PC-9 (cell line): ENCODE measurements at places on chromosomes 7 and 10.

DNA sequence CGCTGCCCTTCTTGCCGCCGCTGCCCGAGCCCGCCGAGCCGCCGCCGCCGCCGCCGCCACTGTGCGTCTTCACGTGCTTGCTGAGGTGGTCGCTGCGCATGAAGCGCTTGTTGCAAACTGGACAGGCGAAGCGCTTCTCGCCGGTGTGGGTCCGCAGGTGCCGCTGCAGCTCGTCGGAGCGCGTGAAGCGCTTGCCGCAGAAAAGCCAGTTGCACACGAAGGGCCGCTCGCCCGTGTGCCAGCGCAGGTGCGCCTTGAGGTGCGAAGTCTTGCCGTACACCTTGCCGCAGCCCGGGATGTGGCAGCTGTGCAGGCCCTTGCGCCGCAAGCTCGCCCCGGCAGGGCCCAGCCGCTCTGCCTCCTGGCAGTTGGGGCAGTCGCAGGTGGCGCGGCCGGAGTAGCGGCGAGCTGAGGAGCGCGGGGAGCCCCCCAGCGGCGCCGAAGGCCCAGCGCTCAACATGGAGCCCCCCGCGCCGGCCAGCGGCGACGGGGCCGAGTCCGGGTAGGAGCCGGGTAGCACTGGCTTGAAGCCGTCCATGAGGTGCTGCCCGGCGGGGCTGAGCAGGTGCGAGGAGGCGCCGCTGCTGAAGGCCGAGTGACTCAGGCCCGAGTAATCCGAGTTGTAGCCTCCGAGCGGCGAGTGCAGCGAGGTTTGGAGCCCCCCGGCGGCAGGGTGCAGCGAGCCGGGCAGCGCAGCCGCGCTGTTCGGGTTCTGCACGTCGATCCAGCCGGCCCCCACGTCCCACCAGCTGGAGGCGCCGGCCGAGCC is 2.1 kb downstream of the SP8 start:
- H3K36me3 ChIP-seq, result no peaks in the 10 kb centered on the region
- H3K27me3 ChIP-seq, result peaks cover 5% of the 10 kb centered on the region; the same call in 1 of the 2 replicates
- no peak overlapping the region for H3K4me3 ChIP-seq
- no peak overlapping the region for H3K27ac ChIP-seq

- H3K27me3 ChIP-seq, result no peaks in the 10 kb centered on the region
- DNase-seq, result no peak
- H3K36me3 ChIP-seq, result no peaks in the 10 kb centered on the region
- H3K4me3 ChIP-seq, result no peak overlapping the region
- no peak overlapping the region for H3K27ac ChIP-seq
These were observed 46.5 kb downstream of the INPP5F start for GRCh38 chr10:119772334-119772733.

DNA sequence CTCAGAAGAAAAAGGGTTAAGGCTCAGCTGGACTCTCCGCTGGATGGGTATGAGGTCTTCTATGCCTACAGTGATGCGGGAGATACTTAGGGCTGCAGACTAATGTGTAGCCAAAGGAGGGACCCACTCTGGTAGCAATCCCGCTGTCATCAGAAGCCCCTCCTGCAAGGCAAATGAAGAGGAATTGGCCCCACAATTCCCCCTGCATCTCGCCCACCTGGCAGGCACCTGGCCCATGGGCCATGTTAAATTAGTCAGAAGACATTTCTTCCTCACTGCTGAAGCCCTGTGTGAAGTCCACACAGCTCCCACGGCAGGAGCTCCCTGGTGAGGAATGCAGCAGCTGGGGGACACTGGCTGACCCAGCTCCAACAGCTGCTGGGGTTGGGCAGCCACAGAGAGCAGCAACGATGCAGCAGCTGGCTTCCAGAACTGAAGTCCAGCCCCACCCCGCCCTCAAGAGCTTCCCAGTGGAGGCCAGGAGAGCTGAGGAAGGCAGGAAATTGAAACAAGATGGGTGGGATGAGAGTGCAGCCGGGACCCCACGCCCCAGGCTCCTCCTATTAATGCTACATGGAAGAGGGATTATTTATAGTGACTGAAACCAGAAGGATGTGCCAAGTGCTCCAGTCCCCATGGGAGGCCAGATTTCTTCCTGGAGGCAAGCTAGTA is 5.5 kb downstream of the VSTM4 start:
- no peak overlapping the region for H3K27ac ChIP-seq
- H3K36me3 ChIP-seq, result no peaks in the 10 kb centered on the region
- H3K27me3 ChIP-seq, result peaks cover 53% of the 10 kb centered on the region

DNA sequence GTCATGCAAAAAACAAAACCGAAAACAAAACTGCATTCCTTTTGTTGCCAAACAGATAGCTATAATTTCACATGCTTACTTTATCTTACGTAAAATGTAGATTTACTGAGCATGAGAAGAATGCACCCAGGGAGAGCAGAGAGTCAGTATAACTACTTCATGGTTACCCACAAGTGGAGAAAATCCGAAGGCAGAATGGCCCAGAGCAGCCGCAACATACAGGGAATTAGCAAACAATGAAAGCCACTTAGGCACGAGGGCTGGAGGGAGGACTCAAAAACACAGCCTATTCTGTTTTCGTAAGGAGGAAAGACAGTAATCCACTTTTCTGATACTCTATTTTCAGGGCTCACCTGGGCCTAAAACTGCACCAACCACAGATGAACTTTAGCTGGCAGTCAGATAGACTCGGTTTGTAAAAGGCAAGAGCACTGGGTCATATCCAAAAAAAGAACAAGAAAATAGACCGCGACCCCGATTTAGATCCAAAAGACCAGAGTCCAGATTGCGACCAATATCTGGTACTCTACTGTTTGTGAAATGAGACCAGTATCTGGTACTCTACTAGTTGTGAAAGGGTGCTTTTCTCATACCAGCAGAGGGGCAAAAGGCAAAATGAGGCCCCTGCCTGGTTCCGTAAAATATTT is 1.3 kb downstream of the ITPRIP start:
- H3K36me3 ChIP-seq, result no peaks in the 10 kb centered on the region
- H3K27me3 ChIP-seq, result no peaks in the 10 kb centered on the region
- peak overlapping the region; percentile 92 for H3K4me3 ChIP-seq
- peak overlapping the region; percentile 94 for H3K27ac ChIP-seq
- peaks cover 65% of the 10 kb centered on the region for H3K4me1 ChIP-seq

DNA sequence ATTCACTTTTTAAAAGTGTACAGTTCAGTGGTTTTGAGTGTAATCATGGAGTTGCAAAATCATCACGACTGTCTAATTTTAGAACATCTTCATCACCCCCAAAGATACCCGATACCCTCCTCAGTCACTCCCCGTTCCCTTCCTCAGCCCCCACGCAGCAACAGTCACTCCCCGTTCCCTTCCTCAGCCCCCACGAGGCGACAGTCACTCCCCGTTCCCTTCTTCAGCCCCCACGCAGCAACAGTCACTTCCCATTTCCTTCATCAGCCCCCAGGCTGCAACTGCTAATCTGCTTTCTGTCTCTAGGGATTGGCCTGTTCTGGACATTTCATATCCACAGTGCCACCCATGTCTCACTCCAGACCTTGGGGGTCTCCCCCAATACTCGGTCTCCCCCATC is 161.6 kb upstream of the PPP2R2D start:
- no peaks in the 10 kb centered on the region for H3K4me1 ChIP-seq
- no peak overlapping the region for H3K4me3 ChIP-seq
- H3K36me3 ChIP-seq, result no peaks in the 10 kb centered on the region

GRCh38 chr7:127153315-127153714 is 99.4 kb downstream of the GRM8 start:
- H3K36me3 ChIP-seq, result no peaks in the 10 kb centered on the region
- H3K4me1 ChIP-seq, result no peaks in the 10 kb centered on the region
- H3K27ac ChIP-seq, result no peak overlapping the region
- H3K27me3 ChIP-seq, result no peaks in the 10 kb centered on the region

GRCh38 chr7:129671266-129671665 is 59.7 kb downstream of the NRF1 start:
- no peaks in the 10 kb centered on the region for H3K27me3 ChIP-seq
- H3K36me3 ChIP-seq, result peaks cover 18% of the 10 kb centered on the region; the same call in 1 of the 2 replicates
- H3K4me3 ChIP-seq, result no peak overlapping the region
- no peak for DNase-seq

DNA sequence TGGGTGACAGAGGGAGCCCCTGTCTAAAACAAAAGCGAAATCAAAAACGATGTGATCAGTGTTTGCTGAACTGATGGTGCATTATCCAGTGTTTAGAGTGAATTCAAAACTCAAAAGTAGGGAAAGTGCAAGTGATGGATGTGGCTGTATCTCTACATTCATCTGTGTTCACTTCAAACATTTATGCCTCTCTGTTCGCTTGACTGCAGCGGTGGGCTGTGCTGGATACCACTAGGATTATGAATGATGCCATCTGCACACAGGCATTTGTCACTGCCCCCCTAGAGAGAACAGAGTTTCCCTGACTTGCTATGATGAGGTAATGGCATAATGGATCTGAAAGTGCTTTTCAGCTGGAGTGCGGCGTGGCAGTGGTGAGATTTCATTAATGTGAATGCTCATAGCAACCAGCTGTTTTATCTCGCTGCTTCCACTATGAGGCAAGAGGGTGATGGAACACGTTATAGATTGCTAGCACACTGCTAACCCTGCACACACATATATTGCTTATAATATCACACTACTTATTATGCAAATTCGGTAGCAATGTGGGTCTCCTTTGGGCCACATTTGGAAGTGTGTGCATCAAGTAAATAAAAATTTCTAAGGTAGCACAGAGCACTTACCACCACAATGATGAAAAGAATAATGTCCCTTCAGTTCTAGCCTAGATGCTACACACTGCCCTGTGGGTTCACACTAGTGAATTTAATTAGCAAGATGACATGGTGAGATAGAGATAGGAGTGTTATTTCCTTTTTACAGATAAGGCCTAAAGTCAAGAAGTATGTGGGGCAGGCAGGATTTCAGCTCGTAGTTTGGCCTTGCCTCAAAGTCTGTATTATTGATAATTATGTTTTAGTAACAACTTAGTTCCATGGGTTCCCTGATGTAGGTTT is 164.7 kb downstream of the CAMK1D start:
- H3K27me3 ChIP-seq, result no peaks in the 10 kb centered on the region
- no peaks in the 10 kb centered on the region for H3K4me1 ChIP-seq
- H3K4me3 ChIP-seq, result no peak overlapping the region

GRCh38 chr10:132776821-132777220 is 9.1 kb downstream of the NKX6-2 start:
- H3K36me3 ChIP-seq, result no peaks in the 10 kb centered on the region
- H3K4me3 ChIP-seq, result no peak overlapping the region
- H3K27me3 ChIP-seq, result no peaks in the 10 kb centered on the region
- no peak for DNase-seq

- H3K27ac ChIP-seq, result no peak overlapping the region
- 0 out of 2 replicates have a peak, but pooled peaks cover 11% of the 10 kb centered on the region for H3K36me3 ChIP-seq
- DNase-seq, result no peak
- no peak overlapping the region for H3K4me3 ChIP-seq
- H3K4me1 ChIP-seq, result peaks cover 7% of the 10 kb centered on the region
- no peaks in the 10 kb centered on the region for H3K27me3 ChIP-seq
These were observed 4.7 kb downstream of the ZDHHC6 start for GRCh38 chr10:112442063-112442462.

DNA sequence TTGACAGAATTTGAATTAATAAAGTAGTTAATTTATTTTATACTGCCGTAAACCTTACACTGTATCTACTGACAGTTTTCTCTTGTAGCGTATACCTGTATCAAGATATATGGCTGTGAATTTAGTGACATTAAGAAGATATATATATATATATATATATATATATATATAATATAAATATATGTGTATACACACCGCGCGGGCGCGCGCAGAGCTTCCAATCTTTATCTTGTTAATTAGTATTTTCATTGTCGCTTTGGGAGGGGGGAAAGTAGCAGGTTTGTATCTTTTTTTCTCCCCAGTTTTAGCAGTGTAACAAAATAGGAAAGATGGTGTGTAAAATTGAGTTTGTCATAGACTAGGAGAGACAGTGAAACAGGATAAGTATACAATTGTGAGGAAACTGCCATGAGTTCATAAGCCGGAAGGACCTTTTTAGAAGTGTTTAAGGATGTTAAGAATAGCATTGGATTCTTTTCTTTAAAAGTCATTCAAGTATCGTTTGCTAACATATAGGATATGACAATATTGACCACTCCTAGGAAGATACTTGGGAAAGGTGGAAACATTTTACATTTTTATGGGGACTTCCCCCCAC is 2.0 kb downstream of the PLEKHA1 start:
- H3K36me3 ChIP-seq, result peaks cover 3% of the 10 kb centered on the region; the same call in 1 of the 2 replicates
- no peak overlapping the region for H3K4me3 ChIP-seq
- H3K4me1 ChIP-seq, result peaks cover 18% of the 10 kb centered on the region
- no peaks in the 10 kb centered on the region for H3K27me3 ChIP-seq

DNA sequence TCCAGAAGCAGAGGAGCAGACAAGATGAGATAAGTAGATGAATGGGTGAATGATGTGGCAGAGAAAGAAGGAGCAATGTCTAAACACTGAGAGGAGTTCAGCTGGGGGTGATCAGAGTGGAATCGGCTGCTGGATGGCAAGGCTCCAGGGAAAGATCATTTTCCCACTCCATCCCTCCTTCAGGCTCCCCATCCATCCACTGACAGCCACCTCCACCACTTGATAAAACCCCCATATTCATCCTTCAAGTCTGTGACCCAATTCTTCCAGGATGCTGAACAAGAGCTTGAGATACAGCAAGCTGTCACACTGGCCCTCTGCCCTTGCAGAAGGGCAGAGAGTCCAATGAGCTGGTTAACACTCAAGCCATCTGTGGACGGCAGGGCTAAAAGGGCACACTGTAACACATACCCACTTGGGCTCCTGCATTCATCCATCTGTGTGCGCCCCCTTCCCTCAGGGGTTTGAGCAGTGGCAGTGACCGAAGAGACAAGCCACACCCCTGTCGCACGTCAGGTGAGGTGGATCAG is 30.8 kb upstream of the CACNB2 start:
- peaks cover 7% of the 10 kb centered on the region; the same call in 1 of the 2 replicates for H3K27me3 ChIP-seq
- no peaks in the 10 kb centered on the region for H3K4me1 ChIP-seq
- no peak overlapping the region for H3K27ac ChIP-seq
- DNase-seq, result no peak
- no peaks in the 10 kb centered on the region for H3K36me3 ChIP-seq

DNA sequence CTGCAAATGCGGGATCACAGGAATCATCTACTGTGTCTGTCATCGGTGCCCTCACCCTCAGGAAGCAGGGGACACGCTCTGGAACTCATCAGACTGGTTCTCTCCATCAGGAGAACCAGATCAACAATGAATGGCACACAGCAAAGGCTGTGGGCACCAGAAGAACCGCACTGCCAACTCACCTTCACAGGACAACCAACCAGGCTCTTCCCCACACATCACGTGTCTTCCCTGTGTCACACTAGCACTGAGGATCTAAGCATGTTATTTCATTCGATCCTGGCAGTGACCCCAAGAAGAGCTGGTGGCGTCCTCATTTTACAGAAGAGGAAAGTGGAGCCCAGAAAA is 106.1 kb downstream of the TNS3 start:
- H3K4me1 ChIP-seq, result peaks cover 64% of the 10 kb centered on the region
- H3K4me3 ChIP-seq, result peak overlapping the region; percentile 16; the same call in 1 of the 2 replicates
- DNase-seq, result peak; percentile 97
- peak overlapping the region; percentile 87 for H3K27ac ChIP-seq

DNA sequence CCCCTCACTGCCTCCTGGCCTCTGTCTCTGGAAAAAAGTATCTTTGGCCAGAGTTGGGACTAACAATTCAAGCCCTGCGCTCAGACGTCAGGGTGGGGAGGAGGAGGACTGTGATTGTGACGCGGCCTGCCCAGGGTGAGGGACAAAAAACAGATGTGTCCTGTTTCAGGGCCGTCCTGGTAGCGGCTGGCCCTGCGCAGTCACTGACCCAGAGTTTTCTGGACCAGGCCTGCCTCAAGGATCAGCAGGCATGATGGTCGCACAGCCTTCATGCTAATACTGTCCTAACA is 110.1 kb downstream of the CYTH3 start:
- no peaks in the 10 kb centered on the region for H3K27me3 ChIP-seq
- H3K36me3 ChIP-seq, result peaks cover 15% of the 10 kb centered on the region; the same call in 1 of the 2 replicates
- no peak overlapping the region for H3K27ac ChIP-seq
- no peaks in the 10 kb centered on the region for H3K4me1 ChIP-seq

GRCh38 chr10:35225204-35225603 is 98.6 kb downstream of the CREM start:
- H3K27ac ChIP-seq, result no peak overlapping the region
- no peaks in the 10 kb centered on the region for H3K27me3 ChIP-seq
- H3K4me3 ChIP-seq, result no peak overlapping the region
- no peaks in the 10 kb centered on the region for H3K36me3 ChIP-seq
- H3K4me1 ChIP-seq, result no peaks in the 10 kb centered on the region
